ENCODE measurements at places on chromosomes 1 and 21.

DNA sequence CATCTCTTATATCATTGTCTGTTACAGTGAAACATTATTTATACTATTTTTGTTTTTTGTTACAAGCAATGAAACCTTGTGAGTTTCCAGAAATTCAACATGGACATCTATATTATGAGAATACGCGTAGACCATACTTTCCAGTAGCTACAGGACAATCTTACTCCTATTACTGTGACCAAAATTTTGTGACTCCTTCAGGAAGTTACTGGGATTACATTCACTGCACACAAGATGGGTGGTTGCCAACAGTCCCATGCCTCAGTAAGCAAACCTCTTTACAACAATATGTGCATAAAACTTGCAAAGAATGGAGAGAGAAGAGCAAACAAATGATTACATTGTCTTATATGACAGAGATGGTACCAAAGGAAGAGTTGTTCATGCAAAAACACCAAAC is 22.4 kb downstream of the CFHR4 start:
- no peak for DNase-seq

DNA sequence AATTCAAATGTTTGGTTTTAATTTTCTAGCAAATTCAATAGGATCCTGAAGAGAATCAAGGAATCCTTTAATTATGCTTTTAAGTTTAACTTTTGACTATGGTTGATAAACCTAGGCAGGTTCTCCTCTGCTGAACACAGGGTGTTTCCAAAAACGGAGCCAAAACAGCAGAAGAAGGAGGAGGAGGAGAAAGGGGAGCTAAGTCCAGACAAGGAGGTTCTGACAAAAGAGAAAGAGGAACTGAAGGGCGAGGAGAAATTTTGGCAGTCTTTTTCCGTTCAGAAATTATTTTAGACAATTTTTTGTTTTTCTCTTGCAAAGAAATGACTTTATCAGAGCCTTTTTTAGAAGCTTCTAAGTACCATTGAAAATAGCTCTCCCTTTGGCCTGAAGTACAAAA is 33.2 kb upstream of the FNBP1L start:
- DNase-seq: peak; percentile 11

GRCh38 chr1:36622741-36623648 is 140.3 kb upstream of the CSF3R start:
- DNase-seq: no peak

GRCh38 chr1:979744-980072 is 2.2 kb downstream of the PERM1 start:
- no peak for DNase-seq

DNA sequence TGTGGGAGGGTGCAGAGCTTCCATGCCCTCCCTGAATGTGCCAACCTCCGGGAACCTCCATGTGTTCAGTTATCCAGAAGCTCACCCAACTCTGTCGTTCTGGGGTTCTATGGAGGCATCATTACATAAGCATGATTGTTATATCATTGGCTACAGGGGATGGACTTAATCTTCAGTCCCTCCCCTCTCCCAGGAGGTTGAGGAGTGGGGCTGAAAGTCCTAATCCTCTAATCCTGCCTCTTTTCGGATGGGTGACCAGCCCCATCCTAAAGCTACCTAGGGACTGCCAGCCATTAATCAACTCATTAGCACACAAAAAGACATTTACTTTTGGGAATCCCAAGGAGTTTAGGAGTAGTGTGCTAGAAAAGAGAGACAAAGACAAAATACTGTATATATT is 32.0 kb upstream of the PSEN2 start:
- no peak for DNase-seq

GRCh38 chr1:61082311-61083012 is at the start of gene NFIA:
NFIA (plus strand) TSS chr1:61082561.
- DNase-seq: peak; percentile 51

- no peak for DNase-seq
Observed at GRCh38 chr1:56339786-56340465, 239.4 kb downstream of the PLPP3 start.

DNA sequence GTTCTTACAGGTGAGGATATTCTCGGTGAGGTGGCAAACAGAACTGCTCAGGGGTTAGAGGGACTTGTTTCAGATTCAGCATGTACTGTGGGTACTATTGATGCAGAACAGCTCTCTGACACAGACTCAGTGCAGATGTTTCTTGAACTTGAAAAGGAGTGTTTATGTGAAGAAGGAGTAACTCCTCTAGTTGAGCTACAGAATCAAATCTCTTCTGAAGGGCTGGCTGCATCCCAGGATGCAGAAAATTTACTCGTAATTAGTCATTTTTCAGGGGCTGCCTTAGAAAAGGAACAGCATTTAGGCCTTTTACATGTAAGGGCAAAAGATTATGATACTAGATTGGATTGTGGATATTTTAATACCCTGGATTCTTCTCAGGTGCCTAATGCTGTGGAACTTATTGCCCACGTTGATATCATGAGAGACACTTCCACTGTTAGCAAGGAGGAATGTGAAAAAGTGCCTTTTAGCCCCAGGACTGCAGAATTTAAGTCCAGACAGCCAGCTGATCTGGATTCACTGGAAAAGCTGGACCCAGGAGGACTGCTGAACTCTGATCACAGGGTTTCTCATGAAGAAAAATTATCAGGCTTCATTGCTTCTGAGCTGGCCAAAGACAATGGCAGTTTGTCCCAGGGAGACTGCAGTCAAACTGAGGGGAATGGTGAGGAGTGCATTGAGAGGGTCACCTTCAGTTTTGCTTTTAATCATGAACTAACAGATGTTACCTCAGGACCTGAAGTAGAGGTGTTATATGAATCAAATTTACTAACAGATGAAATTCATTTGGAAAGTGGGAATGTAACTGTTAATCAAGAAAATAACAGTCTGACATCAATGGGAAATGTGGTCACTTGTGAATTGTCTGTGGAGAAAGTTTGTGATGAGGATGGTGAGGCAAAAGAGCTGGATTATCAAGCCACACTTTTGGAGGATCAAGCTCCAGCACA is 79.6 kb upstream of the BMP8A start:
- DNase-seq: peak; percentile 50

DNA sequence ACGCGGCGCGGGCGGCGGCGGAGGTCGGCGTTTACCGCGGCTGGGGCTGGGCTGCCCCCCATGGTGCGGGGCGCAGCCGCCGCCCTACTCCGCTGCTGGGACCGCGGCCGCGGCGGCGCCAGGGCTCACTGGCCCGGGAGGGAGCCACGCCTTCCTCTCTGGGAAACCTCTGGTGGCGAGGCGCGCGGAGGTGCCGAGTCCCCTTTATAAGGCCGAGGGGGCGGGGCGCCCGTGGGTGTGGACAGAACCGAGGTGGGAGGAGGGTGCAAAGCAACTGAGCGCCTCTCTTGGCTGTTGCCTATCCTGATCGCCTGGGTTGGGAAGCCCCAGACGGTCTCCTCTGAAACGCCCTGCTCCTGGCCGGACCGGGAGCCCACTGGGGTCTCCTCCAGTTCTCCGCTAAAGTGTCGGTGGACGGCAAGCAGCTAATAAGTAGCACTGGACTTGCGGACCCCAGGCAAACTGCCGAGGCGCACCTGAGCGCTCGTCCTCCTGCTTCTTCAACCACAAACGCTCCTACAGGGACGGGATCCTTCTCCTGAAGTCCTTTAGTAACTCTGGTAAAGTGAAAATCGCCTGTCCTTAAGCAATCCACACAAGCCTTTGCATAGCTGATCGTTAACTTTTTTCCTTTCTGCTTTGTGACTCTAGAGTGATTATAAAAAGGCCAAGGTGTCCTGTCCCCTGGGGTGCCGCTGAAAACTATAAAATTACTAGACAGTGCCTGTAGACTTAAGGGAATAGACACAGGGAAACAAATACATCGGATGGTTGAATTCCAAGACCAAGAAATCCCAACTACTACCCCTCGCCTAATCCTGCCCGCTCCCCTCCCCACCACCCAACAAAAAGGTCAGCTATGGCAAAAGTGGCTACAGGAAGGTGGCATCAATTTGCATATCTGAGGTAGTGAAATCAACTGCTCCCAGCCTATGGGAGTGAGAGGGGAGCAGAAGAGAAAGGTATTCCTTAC is at the start of gene PTGER3:
PTGER3 (minus strand) TSS at position 182 of the 973 bp plus-strand sequence. CDS start 239 bp downstream, outside the sequence.
- peak; percentile 54 for DNase-seq

DNA sequence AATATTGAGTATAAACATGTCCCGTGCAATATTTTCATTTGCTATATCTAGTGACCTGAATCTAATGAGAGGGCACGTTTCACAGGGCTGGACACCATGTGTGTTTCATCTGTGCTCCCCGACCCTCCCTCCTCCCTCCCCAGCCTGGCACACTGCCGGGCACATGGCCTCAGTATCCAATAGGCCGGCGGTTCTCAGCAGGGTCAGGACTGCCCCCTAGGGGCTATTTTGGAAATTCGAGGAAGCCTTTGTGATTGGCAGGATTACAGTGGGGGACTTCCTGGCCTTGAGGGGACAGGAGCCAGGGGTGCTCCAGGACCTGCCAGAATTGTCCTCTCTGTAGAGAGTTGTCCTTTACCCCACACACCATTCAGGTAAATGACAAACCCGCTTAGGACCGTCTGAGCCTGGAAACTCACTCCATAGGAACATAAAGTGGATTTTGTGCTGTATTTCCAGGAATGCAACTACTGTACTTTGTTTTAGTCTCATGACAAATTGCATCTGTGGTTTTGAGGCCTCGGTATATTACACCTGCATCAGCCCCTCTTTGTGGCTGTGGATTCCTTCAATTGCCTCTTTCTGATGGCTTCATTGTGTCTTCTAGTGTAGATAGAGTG is 109.5 kb upstream of the SIM2 start:
- peak; percentile 75 for DNase-seq

DNA sequence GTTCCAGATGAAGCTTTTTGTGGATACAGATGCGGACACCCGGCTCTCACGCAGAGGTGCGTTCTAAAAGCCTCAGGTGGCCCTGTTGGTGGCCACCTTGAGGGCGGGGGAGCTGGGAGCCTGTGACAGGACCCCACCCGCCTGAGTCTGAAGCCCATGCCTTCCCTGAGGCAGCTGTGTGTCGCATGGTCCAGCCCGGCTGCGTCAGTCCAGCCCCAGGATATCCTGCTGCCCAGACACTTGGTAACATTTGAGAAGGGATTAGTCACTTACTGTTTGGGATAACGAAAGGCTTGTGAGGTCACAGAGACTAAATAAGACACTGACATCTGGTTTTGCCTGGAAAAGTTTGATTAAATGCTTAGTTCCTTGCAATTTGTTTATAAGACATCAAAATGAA is 68.9 kb downstream of the UCK2 start:
- DNase-seq: no peak

DNA sequence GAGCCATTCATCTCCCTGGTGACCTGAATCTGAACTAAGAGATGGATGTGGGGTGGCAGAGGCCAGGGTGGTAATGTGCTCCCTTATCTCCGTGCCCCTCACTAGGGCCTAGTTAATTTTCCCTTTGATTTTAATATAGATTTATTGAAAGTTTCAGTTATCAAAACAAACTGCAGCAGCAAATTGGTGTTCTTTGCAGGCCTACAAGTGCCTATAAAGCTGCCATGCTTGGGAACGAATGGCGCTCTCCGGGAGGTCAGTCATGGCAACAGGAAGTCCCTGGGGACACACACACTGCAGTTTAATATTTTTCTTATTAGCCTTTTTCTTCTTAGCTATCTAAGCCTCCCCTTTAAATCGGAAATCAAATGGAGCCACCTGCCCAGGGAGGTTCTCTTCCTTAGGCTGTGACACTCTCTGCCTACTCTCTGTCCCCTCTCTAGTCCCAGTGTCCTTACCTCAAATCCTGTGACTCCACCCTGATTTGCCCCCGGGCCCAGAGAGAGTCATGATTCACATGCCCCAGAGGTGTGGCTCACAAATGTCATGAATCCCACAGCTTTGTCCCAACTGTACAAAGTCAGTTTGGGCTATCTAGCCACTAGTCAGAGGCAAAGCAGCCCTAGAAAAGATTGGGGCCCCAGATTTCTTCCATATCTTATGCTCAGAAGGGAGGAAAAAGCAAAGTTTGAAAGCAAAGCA is 4.3 kb upstream of the ERI3 start:
- no peak for DNase-seq
